Sciatic nerve (tissue), 2 donors: ENCODE measurements at places on chromosomes 3 and 15.

- no peak for DNase-seq
Observed at GRCh38 chr3:39137991-39138803, 15.2 kb downstream of the CSRNP1 start.

DNA sequence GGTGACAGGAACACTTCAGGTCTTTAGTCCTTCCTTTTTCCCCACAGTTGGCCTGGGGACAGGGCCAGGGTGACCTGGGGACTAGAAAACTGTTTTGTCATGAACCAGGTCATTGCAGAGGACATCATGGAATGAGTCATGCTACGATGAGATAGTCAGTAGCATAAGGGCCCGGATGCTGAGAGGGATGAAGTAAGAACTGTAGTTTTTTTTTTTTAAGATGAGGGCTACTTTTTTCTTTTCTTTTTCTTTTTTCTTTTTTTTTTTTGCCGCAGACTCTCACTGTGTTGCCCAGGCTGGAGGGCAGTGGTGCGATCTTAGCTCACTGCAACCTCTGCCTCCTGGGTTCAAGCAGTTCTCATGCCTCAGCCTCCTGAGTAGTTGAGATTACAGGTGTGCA is 8.0 kb downstream of the MAP2K5 start:
- DNase-seq = no peak

- no peak for DNase-seq
Observed at GRCh38 chr3:124858275-124858674, 28.9 kb downstream of the ITGB5 start.

GRCh38 chr3:84993956-84994355 is 35.2 kb downstream of the CADM2 start:
- DNase-seq = no peak
